ENCODE measurements at places on chromosomes 7 and 10. TPM values are rescaled to one million over a fixed set of nuclear protein-coding genes. Genes with fewer than 3 reads are reported as not detected.

Gene MRC1
- not detected for total RNA-seq

Gene OR6B1
- not detected for total RNA-seq

Gene NUPR2
- total RNA-seq = 0.60 TPM

Gene SEC31B
- total RNA-seq = 121 TPM

Gene LDB1
- total RNA-seq = 94.9 TPM

Gene NFKB2
- 213 TPM for total RNA-seq

Gene AKR1D1
- total RNA-seq = not detected

Gene HECW1
- not detected for total RNA-seq

Gene NPSR1
- total RNA-seq = not detected

Gene ATOH7
- total RNA-seq = not detected

Gene SPOCK2
- 170 TPM for total RNA-seq

Gene MEIG1
- 0.56 TPM for total RNA-seq

Gene HKDC1
- total RNA-seq = 0.46 TPM

Gene PTPRZ1
- total RNA-seq = not detected

Gene POLL
- total RNA-seq = 43.0 TPM

Gene ABCB4
- not detected for total RNA-seq

Gene FAM237B
- not detected for total RNA-seq

Gene IGF2BP3
- total RNA-seq = 0.56 TPM

DNA sequence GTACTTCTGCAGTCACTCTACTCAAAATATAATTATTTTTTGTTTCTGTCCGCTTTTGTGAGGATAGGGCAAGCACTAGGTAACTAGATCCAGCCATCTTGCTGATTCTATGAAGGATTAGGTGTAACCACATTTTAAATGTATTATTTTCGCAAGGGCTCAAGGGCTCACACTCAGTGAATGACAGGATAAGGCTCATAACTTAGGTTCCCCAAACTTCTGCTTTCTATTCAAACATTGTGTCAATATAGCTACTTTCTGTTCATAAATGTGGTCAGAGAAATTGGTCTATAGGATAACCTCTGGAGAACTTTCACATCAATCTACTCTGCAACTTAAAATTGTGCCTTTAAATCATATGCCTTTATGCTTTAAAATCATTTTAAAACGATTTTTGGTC, 1141.2 kb downstream of the SORCS1 start:
- no peak for DNase-seq

- no peak for DNase-seq
Observed at GRCh38 chr10:113129117-113129516, 179.1 kb downstream of the TCF7L2 start.

- no peak for DNase-seq
Observed at GRCh38 chr7:2040201-2040892, 192.4 kb downstream of the MAD1L1 start.

- DNase-seq = no peak
Observed at GRCh38 chr7:27922907-27923641, 183.1 kb downstream of the TAX1BP1 start.

- no peak for DNase-seq
Observed at GRCh38 chr10:43824934-43825333, 176.3 kb upstream of the ZNF32 start.

DNA sequence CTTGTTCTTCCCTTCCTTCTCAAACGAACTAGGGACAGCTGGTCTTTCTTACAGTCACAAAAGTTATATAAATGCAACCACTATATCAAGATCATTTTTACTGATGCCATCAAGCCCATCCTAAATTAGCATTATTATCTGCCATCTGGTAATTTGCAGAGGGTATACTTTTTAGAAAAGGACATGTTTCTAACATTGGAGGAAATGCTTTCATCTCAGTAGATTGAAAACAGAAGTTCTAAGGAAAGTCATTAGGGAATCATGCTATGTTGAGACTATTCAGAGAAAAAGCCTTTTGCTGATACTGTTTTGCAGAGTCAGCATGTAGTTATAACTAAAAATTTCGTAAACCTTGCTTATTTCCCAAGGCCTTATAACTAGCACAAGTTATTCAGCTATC, 146.7 kb downstream of the WNT2 start:
- no peak for DNase-seq

GRCh38 chr10:8978100-8978499, 923.6 kb downstream of the GATA3 start:
- DNase-seq = no peak

GRCh38 chr10:121928528-121928884, 675 bp upstream of the ATE1 start:
- DNase-seq = no peak

- DNase-seq = no peak
Observed at GRCh38 chr7:24718977-24719491, 38.2 kb downstream of the GSDME start.

- DNase-seq = no peak
Observed at GRCh38 chr7:42831718-42832522, 80.0 kb downstream of the C7orf25 start.

DNA sequence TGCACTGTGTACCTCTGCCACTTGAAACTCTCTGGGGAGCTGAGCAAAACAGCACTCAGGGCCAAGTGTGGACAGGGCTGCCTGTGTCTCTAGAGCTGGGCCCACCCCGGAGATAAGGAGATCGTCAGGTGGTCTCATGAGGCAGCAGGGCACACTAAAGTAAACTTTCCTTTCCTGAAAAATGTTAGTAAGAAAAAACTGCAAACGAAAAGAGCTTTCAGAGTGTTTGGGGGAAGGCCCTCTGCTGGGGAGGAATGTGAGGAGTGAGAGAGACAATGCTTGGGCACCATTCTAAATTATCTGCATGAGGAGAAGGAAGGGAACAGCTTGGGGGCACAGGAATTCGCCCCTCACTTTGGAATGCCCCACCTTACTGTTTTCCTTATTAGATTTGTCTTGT, 127.7 kb downstream of the ATXN7L1 start:
- no peak for DNase-seq

- no peak for DNase-seq
Observed at GRCh38 chr10:103856797-103857170, 1.4 kb upstream of the SH3PXD2A start.

DNA sequence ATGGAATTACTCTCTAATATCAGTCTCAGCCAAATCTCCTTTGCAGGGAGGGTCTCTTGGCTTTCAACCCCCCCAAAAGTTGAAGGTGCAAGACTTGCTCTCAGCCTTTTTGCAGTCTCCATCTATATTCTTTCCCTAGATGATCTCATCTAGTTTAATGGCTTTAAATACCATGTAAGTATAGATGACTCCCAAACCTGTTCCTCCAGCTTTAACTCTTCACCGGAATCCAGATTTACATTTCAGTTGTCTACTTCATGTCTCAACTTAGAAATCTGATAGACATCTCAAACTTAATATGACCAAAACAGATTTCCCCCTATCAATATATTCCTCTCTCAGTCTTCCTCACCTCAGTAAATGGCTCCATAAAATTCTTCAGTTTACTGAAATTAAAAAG, 9.9 kb upstream of the TAS2R41 start:
- DNase-seq = no peak

DNA sequence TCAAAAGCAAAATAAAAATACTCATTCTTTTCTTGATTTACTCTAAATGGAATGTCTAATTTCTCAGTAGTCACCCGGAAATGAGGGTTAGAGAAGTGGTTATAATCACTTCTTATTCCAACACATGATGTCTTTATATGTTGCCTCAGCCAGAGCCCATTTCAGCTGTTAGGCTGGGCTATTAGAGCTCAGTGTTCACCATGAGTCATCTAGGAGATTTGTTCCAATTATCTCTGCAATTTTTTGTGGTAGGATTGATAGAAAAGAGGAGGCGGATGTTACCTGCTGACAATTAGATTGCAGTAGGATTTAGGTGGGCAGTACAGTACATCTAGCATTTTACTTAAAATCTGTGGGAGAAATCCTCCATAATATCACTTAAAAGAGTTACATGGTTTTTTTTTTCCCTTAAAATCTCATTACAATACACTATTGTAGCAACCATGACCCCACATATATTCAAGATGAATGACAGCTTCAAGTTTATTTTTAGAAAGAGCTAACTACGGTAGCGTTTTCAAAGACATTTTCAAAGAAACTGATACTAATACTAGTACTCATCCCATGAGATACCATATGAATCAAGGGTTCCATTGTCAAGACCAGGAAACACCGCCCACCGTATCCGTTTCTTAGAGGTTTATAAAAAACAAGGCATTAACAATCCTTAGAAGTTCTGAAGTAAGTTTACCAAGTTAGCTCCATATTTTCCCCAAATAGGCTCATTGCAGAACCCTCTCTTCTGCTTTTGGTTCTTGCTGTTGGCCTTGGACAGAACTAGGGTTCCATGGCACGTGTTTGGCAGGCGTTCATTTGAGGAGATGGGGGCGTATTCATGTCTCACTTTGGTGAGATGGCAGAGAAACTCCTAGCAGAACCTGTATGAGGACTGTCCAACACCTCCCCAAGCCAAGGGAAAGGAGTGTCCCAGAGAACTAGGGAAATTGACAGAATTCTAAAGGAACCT, 10.4 kb downstream of the CPA2 start:
- peak; percentile 52 for DNase-seq

GRCh38 chr10:29377333-29377961, 88.6 kb downstream of the LYZL1 start:
- no peak for DNase-seq

DNA sequence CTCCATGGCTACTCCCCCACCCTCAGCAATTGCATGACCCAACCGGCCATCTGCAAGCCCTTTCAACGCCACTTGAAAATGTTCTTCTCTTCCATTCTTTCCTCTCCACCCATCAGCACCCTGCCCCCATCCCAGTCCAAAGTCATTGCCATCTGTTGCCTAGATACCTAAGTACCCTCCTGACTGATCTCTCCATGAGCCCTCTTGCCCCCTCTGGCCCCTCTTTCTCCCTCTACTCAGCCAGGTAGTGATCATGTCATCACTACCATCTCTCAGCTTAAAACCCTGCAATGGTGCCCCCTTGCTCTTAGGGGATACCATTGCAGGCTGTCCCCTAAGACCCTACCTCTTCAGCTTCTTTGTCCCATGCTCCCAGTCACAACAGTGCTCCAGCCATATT, 30.5 kb upstream of the BTRC start:
- DNase-seq = no peak

- DNase-seq = no peak
Observed at GRCh38 chr7:157414702-157415096, 77.9 kb downstream of the DNAJB6 start.

- no peak for DNase-seq
Observed at GRCh38 chr10:116276981-116277380, 4.0 kb upstream of the GFRA1 start.

DNA sequence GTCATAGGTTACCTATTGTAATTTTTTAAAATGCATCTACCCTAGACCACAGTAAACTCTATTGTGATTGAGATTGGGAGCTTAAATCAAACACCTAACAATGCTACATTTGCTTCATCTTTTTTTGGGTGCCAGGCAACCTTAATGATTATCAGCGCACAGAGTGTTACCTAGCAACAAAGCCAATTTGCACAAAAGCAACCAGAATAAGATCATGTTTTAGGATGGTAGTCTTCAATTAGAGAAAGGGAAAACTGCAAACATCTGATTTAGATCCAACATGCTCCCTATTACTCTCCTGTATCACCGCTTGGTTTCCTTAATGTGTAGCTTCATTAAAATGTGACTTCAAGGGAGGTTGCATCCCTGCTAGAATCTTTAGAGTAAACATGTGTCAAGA, 226.9 kb downstream of the ABCA13 start:
- no peak for DNase-seq

GRCh38 chr10:120459185-120459584, 2.2 kb downstream of the PLPP4 start:
- DNase-seq = no peak

DNA sequence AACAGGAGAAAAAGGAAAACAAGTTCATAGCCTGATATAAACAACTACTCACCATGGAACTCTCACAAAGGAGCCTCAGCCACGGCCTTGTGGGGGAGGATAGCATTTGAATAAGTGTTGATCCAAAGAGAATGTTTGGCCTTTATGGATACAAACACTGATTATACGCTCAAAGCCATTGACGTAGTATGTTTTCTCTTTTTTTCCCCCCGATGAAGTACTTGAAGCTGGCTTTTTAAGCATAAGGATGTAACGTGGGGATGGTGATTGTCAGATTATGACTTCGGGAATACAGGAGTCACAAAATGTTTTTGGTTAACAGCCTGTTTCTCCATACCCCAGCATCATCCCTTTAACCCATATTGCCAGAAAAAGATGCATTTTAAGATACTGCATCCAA, 39.8 kb downstream of the CELF2 start:
- DNase-seq = no peak

GRCh38 chr7:71459132-71459531, 327.2 kb downstream of the GALNT17 start:
- DNase-seq = no peak

GRCh38 chr10:63935705-63936104, 414.5 kb downstream of the REEP3 start:
- no peak for DNase-seq

DNA sequence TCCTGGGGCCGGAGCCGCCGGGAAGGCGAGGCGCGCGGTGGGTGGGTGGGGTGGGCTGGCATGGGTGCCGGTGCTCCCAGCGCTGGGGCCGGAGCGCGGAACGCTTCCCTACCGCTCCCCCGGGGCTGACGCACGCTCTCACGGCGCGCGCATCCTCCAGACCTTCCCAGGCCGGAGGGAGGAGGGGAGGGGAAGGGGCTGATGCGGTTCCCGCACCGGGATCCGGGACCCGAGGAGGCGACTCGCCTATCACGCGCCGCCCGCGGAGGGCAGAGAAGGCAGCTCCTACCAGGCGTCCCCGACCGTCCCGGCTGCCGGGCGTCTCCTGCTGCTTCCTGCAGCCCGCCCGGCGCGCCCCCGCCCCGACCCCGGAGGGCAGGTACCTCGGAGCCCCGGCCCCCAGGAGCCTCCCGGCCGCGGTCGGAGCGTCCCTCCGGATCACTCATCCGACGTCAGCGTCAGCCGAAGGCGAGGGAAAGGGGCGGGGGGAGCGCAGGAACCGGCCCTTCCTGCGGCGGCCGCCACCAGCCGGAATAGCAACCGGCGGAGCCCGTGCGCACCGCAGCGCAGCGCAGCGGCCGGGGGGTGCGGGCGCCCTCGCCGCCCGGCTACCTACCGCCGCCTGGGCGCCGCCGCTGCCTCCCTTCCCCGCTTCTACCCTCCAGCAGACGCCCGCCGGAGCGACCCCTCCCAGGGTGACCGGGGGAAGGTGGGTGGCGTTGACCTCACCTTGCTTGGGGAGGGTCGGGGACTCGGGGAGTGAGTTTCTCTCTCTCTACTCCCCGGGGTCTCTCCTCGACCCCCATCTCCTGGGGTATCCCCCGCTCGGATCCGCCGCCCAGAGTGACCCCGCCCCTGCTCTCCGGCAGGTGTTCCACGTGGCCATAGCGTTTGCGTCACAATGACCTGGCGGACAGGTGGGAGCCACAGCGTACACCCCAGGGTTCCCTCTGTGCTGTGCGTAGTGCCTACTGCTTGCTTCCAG, at the start of gene ICA1:
ICA1 (minus strand) TSS at position 457 of the 985 bp plus-strand sequence. CDS start 26,241 bp downstream, outside the sequence.
- peak; percentile 40 for DNase-seq

- DNase-seq = no peak
Observed at GRCh38 chr10:44195112-44196007, 189.5 kb downstream of the CXCL12 start.

DNA sequence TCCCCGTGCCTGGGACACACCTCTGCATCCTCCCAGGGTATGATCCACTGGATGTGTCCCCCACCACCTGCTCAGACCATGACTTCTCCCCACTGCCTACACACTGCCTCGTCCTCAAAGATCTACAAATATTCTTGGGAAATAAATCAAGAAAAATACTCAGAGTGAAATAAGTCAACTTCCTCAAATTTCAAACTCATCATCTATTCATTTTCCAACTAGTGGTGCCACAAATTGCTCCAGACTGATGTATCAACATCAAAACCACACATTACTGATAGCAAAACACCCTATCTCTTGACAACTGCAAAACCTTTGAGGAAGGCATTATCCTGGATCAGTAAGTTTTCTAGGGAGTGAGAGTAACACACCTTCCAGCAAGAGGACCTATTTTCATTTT, 87.7 kb downstream of the GRB10 start:
- DNase-seq = no peak
